ENCODE measurements at places on chromosomes 1 and 21.

- H3K27ac ChIP-seq: no peak overlapping the region
- H3K4me1 ChIP-seq: peaks cover 29% of the 10 kb centered on the region
- H3K27me3 ChIP-seq: no peaks in the 10 kb centered on the region
Observed at GRCh38 chr21:38775733-38776132, 30.0 kb upstream of the ETS2 start.

GRCh38 chr1:210378736-210379135 is 50.0 kb downstream of the HHAT start:
- no peak for DNase-seq
- no peak overlapping the region for H3K4me3 ChIP-seq
- H3K36me3 ChIP-seq: no peaks in the 10 kb centered on the region
- no peaks in the 10 kb centered on the region for H3K27me3 ChIP-seq
- H3K4me1 ChIP-seq: peaks cover 10% of the 10 kb centered on the region

GRCh38 chr1:44801491-44802305 is 1.5 kb downstream of the PLK3 start:
- H3K27me3 ChIP-seq: no peaks in the 10 kb centered on the region
- H3K36me3 ChIP-seq: peaks cover 4% of the 10 kb centered on the region
- DNase-seq: peak; percentile 89
- peak overlapping the region; percentile 86 for H3K4me3 ChIP-seq
- peaks cover 56% of the 10 kb centered on the region for H3K4me1 ChIP-seq

DNA sequence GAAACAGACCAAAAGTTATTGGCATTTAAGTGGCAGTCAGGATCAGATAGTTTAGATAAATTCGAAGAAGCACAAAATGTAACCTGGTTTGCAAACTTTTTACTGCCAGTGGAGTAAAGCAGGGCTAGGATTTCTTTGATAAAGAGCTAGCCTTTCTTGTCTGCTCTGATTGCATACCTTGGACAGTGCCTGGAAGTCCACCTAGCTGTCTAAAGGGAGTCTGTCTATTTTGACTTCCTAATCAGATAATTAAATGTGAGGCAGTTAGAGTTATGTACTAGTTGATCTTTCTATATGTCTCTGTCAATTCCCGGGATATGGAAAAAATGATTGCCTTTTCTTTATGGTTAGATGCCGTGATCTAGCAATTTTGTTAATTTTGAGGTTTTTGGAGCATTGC is 4.1 kb downstream of the GPSM2 start:
- no peaks in the 10 kb centered on the region for H3K27me3 ChIP-seq
- no peaks in the 10 kb centered on the region for H3K36me3 ChIP-seq
- no peak for DNase-seq
- H3K27ac ChIP-seq: no peak overlapping the region
- H3K4me1 ChIP-seq: peaks cover 30% of the 10 kb centered on the region
- no peak overlapping the region for H3K4me3 ChIP-seq

- H3K4me1 ChIP-seq: no peaks in the 10 kb centered on the region
- H3K4me3 ChIP-seq: no peak overlapping the region
- no peaks in the 10 kb centered on the region for H3K36me3 ChIP-seq
- H3K27me3 ChIP-seq: no peaks in the 10 kb centered on the region
- DNase-seq: no peak
- no peak overlapping the region for H3K27ac ChIP-seq
Observed at GRCh38 chr1:219954736-219955421, 26.5 kb upstream of the SLC30A10 start.

DNA sequence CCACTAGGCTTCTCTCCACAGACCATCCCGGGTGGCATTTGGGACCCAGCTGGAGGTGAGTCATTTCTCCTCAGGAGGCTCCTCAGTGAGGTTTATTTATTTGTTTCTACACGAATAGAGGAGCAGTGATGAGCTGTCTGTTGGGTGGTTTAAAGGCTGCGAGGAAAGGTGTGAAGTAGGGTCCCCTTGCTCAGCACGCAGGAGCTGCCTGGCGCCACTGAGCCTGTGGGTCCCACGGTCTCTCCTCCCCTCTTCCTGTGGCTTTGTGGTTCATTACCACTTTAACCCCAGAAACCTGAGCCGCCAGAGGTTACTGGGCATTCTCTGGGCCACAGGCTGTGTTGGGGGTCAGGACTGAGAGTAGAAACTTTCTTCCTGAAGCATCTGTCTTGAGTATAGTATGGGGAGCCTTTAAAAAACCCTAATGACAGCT is 39.9 kb downstream of the IL6R start:
- no peaks in the 10 kb centered on the region for H3K27me3 ChIP-seq
- peak overlapping the region; percentile 76 for H3K27ac ChIP-seq
- H3K4me3 ChIP-seq: no peak overlapping the region
- DNase-seq: no peak

- no peaks in the 10 kb centered on the region for H3K36me3 ChIP-seq
- H3K4me3 ChIP-seq: no peak overlapping the region
Observed at GRCh38 chr1:234188454-234188792, 184.8 kb upstream of the COA6 start.

DNA sequence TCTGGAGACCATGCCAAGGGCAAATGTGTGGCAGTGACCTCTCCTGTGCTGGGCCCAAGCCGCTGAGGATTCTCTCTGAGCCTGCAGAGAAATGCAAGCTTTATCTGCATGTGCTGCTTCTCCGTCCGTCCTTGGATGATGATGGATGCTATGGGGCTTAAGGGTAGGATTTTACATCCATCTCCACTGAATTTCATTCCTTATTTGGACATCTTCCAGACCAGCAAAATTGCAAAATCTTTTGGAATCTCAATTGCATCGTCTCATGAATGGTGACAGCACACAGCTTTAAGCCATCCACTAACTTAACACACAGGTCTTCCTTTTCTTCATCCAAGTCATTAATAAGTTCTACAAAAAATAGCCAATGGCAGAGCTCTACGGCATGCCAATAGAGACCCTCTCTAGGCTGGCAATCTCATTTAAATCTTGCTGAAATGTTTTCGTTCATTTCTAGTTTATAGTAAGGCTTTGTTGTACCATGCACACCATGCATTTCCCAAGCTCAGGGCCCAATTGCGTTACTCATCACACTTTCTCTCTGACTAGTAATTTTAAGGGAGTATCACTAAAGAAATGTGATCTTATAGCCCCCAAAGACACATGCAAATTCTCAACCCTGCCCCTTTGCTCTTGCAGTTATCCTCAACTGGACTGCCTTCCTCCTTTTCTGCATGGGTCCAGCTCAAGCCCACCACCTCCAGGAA is 11.1 kb downstream of the BATF3 start:
- no peak overlapping the region for H3K27ac ChIP-seq
- H3K4me1 ChIP-seq: no peaks in the 10 kb centered on the region
- H3K27me3 ChIP-seq: no peaks in the 10 kb centered on the region

- no peak overlapping the region for H3K4me3 ChIP-seq
- no peaks in the 10 kb centered on the region for H3K36me3 ChIP-seq
- no peaks in the 10 kb centered on the region for H3K27me3 ChIP-seq
Observed at GRCh38 chr1:3518256-3518655, 63.8 kb downstream of the ARHGEF16 start.

DNA sequence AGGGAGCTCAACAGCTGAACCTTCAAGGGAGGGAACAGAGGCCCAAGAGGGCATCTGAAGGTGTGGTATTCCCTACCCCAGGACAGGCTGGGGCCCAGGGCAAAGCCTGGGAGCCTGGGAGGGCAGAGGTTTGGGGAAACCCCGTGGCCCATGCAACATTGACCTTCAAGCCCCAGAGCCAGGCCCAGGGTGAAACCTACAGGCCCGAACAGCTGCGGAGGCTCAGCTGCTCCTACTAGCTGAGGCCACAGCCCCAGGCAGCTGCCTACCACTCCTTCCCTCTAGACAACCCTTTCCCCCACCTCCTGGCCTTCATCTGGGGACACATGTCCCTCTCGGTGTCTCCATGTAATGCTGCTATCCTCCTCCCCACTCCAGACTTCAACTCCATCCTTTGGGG is 3.2 kb downstream of the LAD1 start:
- peaks cover 32% of the 10 kb centered on the region for H3K4me1 ChIP-seq
- no peaks in the 10 kb centered on the region for H3K36me3 ChIP-seq
- no peak for DNase-seq
- H3K4me3 ChIP-seq: no peak overlapping the region
- H3K27ac ChIP-seq: peak overlapping the region; percentile 80

GRCh38 chr1:209870151-209870831 is 42.5 kb downstream of the UTP25 start:
- DNase-seq: no peak
- H3K27me3 ChIP-seq: no peaks in the 10 kb centered on the region
- H3K4me1 ChIP-seq: no peaks in the 10 kb centered on the region
- H3K4me3 ChIP-seq: no peak overlapping the region

Data from vagina (tissue), 2 donors.